ENCODE measurements at places on chromosomes 1 and 21. TPM values are rescaled to one million over a fixed set of nuclear protein-coding genes. Genes with fewer than 3 reads are reported as not detected.

GRCh38 chr21:38440746-38441145 is 57.5 kb downstream of the ERG start:
- DNase-seq = no peak

Gene SELE
- 1.3 TPM for polyA plus RNA-seq

DNA sequence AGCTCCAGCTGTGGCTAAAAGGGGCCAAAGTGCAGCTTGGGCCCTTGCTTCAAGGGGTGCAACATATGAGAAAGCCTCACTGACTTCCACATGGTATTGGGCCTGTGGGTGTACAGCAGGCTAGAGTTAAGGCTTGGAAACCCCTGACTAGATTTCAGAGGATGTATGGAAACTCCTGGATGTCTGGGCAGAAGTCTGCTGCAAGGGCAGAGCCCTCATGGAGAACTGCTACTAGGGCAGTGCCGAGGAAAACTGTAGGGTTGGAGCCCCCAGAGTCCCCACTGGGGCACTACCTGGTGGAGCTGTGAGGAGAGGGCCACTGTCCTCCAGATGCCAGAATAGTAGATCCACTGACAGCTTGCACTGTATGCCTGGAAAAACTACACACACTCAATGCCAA is 69.5 kb downstream of the XCL2 start:
- DNase-seq = no peak

- DNase-seq = no peak
These were observed 544 bp downstream of the ILDR2 start for GRCh38 chr1:166974647-166975345.

- DNase-seq = no peak
These were observed 7.1 kb upstream of the NID1 start for GRCh38 chr1:236072001-236072400.

- no peak for DNase-seq
These were observed 120.1 kb downstream of the ASTN1 start for GRCh38 chr1:177044390-177044789.

All from hindlimb muscle (tissue), 1 donor.